ENCODE measurements at places on chromosomes 3 and 15.
A peak's percentile ranks its signal among the peaks of the same experiment; 100 is the strongest.

DNA sequence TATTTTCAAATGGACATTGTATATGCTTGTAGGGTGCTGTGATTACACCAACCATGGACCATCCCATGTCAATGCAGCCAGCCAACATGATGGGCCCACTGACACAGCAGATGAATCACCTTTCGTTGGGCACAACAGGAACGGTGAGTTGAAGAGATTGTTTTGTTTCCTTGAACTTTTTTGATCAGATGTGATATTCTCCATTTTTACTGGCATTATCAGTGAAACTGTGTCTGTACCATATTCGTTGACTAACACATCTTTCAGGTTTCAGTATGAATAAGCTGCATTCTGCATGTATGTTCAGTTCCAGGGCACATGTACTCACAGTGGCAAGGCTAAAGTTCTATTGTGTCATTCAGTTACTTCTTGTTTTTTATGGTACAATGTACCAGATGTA lies 655.2 kb downstream of the RBMS3 start:
- DNase-seq, result no peak

- DNase-seq, result no peak
These were observed 50.1 kb downstream of the TLE3 start for GRCh38 chr15:70047386-70048197.

DNA sequence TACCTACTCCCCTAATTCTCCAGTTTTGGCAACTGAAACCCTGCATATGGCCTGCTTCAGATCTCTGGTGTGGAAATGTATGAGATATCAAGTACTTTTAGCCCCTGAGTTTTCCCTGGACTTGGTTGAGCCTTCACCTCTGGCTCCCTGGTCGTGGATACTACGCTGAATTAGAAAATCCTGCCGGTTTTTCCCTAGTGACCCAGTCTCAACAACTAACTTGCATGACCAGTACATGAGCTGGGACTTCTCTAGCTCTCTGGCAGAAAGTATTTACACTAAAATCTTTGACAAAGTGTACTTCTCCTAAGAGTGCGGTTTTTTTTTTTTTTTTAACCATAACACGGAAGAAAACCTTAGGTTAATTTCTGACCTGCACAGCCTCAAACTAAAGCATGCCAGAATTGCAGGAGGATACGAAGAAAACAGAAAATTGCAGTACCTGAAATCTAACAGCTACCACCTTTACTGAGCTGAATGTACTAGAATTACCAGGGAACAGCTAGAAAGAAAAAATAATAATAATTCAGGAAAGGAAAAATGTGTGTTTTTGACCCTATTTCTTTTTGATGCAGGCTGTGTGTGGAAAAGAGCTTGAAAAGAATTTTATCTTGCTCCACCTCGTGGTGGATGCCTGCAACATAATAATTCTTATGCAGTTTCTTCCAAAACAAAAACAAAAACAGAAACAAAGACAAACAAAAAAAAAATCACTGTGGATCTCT lies 165.6 kb downstream of the GMNC start:
- DNase-seq, result peak; percentile 30

DNA sequence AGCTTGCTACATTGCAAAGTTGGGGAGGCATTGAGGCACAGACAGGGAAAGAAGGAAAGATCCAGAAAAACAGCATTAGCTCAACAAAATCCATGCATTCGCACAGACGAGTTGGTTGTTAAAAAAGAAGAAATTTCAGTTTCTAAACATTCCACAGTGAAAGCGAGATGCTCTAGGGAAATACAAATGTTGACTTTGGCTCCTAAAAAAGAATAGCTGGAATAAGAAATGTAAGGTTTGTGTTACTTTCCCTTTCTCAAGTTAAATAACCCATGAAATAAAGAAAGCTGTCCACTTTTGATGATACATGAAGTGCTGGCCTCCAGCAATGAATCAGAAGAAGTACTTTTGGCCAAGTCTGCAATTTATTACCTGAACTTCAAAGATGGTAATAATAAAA lies 465.1 kb downstream of the ERC2 start:
- no peak for DNase-seq

GRCh38 chr3:131020122-131020693 lies 6.4 kb downstream of the ASTE1 start:
- peak; percentile 39 for DNase-seq
